Endothelial cell (in vitro differentiated cells): ENCODE measurements at places on chromosomes 13 and 19.

GRCh38 chr19:50204811-50205675 is 1.6 kb downstream of the MYH14 start:
- no peak for DNase-seq

DNA sequence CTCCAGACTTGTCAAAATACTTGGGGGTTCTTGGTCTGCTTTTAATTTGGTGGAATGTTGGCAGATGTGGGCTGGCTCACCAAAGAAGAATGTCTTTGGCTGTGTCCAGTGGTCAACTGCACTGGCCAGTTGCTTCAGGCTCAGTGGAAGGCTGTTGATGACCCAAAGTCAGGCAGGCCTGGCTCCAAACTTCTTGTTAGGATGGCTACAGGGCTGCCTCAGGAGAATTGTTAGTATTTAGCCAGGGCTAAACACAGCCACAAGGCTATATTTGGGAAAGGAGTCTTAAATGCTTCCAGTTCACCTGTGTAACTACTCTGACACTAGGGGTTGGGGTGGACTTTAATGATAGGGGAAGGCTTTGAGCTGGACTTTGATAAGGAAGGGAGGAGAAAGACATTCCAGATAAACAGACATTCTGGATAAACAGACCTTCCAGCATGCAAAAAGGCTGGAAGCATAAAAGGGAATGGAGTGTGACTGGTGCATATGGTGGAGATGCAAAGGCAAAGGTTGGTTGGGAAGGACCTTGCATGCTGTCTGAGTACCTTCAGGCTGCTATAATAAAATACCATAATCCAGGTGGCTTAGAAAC is 116.8 kb downstream of the FOXO1 start:
- DNase-seq = no peak

DNA sequence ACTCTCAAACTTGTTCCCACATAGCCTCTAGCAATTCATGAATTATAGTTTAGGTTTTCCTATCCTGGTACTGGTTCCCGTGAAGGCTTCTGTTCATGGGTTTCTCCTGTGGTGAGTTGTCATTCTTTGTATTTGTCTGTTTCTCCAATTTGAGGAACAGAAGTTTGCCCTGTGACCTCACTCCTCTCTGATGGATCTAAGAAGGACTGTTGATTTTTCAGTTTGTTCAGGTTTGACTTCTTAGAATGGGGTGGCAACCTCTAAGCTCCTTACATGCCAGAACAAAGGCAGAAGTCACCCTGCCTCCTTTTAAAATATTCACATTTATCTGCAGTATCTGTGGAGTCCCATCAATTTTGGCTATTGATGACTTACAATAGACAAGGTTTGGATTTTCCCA is 354.0 kb downstream of the SPRY2 start:
- no peak for DNase-seq

DNA sequence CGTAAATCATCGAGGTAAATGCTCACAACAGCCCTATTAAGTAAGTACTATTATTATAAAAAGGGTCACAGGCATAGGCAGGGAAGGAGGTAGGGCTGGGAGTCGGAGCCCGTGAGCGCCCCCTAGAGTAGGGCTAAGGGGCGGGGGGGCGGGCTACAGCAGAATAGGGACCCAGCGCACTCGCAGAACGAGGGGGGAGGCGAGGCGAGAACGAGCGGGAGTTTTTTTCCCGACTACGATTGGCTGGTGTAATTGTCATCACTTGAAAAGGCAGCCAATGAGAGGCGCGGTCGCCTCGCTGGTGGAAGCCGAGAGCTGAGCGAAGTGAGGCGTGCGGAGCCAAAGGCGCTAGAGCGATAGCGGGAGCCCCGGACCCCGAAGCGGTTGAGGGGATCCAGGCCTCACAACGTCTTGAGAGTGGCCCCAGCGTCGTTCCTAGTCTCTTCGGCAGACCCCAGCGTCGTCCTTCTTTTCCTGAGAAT is 24.2 kb downstream of the KEAP1 start:
- DNase-seq = peak; percentile 77

DNA sequence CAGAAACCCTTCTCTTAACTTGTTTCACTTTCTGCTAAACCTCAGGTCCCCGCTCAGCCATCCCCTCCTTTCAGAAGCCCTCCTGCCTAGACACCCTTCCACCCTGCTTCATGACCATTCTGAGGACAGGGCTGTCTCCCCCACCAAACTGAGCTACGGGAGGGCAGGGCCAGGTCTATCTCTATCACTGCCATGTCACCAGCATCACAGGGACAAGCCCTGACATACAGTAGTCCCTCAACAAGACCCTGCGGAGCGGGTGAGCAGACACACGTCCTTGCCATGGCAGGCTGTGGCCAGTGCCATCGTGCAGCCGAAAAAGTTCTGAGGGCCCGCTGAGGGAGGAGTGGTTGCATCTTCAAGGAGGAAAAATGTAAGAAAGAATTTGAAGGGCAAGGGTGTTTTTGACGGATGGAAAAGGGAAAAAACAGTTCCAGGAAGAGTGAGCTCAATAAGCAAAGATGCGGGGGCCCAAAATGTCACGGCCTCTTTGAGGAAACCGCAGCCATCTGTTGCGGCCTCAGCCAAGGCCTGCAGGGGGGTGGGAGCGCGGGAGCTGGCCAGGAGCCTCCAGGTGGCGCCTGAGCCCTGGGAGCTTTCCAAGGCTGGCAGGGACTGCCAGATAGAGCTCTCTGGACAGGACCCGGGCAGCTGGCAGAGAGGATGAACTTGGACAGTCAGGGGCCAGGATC is 8.1 kb downstream of the PTGIR start:
- DNase-seq = peak; percentile 73

DNA sequence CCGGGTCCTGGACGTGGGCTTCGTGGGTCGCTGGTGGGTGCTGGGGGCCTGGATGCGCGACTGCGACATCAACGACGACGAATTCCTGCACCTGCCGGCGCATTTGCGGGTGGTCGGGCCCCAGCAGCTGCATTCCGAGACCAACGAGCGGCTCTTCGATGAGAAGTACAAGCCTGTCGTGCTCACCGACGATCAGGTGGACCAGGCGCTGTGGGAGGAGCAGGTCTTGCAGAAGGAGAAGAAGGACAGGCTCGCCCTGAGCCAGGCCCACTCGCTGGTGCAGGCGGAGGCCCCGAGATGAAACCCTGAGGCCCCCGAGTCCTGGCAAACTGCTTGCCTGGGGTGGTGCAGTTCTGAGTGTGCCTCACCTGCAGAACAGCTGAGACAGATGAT is 787 bp downstream of the TIMM29 start:
- DNase-seq = no peak

DNA sequence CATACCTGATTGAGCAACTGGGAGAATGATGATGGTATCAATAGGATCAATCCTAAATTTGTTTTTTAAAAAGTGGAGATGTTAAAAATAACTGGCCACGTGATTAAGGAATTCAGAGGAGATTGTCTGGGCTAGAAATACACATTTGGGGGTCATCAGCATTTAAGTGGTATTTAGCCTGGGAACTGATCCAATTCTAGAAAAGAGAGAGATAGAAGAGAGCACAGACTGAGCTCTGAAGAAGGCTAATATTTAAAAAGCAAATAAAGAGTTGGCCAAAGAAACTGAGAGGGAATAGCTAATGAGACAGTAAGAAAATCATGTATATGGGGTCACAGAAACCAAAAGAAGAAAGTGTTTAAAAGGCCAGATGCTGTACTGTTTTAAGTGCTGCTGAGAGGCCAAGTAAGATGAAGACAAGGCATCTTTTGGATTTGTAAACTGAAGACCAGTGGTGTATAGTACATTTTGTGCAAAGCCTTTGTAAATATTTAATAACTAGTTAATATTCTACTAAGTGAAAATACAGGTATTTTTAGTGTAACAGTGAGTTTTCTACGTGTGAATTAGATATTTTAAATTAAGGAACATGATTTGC is 40.2 kb downstream of the UBL3 start:
- DNase-seq = no peak

- no peak for DNase-seq
Observed at GRCh38 chr19:14127929-14128509, 8.4 kb downstream of the ASF1B start.

- DNase-seq = no peak
Observed at GRCh38 chr13:91050970-91051369, 296.5 kb upstream of the MIR17HG start.

- no peak for DNase-seq
Observed at GRCh38 chr19:55455576-55456235, 5.7 kb downstream of the ISOC2 start.

- no peak for DNase-seq
Observed at GRCh38 chr13:99417201-99418102, 83.8 kb upstream of the TM9SF2 start.

- DNase-seq = no peak
Observed at GRCh38 chr13:33003458-33004019, 12.7 kb upstream of the KL start.

- DNase-seq = no peak
Observed at GRCh38 chr19:31723101-31723500, 373.9 kb upstream of the TSHZ3 start.

DNA sequence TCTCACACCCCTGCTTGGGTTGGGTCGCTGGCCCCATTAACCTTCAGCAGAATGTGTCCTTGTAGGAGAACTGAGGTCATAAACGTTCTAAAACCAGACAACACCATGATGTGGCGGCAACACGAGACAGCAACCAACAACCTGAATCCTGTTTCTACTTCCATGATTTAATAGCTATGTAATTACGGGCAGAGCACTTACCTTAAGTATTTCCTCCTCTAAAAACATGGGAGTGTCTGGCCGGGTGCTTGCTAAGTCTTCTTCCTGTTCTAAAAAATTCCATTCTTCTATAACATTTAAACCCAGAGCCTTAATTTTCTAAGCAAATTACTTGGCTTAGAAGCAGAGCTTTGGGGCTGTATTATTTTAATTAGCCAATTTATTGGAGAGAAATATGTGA is 33.5 kb upstream of the IRS2 start:
- DNase-seq = no peak

- no peak for DNase-seq
Observed at GRCh38 chr13:112003941-112004340, 63.0 kb upstream of the SOX1 start.

- DNase-seq = no peak
Observed at GRCh38 chr13:40619479-40619814, 47.0 kb downstream of the FOXO1 start.

- no peak for DNase-seq
Observed at GRCh38 chr13:99484473-99484872, 16.8 kb upstream of the TM9SF2 start.

DNA sequence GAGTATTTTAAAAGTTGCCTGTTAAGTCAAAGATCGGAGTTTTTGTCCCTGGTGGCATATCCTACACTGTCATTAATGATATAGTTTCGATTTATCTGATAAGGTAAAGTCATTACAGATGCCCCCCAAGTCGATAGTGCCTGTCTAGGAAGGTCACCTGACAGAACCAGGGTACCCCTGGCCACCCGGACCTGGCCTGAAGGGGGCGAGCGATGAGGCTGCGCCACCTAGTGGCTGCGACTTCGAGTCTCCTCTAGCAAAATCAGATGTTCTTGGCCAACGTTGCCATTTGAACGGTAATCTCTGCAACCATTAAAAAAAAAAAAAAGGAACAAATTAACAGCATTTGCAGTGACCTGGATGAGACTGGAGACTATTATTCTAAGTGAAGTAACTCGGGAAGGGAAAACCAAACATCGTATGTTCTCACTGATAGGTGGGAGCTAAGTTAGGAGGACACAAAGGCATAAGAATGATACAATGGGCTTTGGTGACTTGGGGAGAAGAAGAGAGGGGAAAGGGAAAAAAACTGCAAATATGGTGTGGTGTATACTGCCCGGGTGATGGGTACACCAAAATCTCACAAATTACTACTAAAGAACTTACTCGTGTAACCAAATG is 565.1 kb downstream of the LIG4 start:
- peak; percentile 79 for DNase-seq

DNA sequence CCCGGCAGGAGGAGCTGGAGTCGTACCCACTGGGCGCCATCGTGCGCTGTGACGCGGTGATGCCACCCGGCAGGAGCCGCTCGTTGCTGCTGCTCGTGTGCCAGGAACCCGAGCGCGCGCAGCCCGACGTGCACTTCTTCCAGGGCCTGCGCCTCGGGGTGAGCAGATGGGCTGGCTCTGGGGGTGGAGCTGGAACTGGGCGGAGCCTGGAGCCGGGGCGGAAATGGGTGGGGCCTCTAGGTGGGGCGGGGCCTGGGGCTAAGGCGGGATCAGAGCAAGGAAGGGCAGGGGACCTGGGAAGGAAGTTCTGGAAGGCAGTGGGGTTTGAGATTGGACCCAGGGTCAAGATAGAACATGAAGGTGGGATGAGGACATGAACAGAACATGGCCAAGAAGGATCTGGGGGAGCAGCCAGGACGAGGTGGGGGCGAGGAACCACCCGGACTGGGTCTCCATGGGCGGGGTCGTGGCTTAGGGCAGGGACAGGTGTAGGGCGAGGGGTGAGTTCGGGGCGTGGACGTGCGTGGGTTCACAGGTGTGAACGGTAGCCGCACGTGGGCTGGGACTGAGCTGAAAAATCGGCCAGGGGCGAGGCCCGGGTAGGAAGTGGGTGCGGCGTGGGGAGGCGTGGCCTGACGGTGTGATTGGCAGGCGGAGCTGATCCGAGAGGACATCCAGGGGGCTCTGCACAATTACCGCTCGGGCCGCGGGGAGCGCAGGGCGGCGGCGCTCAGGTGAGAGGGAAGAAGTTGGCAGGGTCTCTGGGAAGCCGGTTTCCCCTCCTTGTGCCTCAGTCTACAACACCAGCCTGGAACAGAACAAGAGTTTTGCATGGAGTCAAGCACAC is 4.7 kb downstream of the EPS8L1 start:
- no peak for DNase-seq

DNA sequence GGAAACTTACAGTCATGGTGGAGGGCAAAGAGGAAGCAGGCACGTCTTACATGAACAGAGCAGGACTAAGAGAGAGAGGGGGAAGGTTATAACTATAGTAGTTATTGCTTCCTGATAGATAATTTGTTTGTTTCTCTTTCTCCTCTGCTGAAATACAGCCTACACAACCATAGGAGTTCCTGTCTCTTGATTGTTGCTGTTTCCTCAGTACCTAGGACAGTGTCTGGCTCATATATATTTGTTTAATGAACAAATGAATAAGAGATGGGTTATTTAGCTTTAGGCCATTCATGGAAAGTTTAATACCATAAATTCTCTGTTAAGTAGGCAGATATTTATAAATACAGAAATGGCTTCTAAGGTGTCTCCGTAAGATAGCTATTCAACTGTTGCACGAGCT is 95.2 kb downstream of the PCCA start:
- no peak for DNase-seq

GRCh38 chr19:42172261-42172660 is 40.0 kb upstream of the POU2F2 start:
- DNase-seq = no peak

- no peak for DNase-seq
Observed at GRCh38 chr13:59356607-59357006, 807.1 kb downstream of the DIAPH3 start.

DNA sequence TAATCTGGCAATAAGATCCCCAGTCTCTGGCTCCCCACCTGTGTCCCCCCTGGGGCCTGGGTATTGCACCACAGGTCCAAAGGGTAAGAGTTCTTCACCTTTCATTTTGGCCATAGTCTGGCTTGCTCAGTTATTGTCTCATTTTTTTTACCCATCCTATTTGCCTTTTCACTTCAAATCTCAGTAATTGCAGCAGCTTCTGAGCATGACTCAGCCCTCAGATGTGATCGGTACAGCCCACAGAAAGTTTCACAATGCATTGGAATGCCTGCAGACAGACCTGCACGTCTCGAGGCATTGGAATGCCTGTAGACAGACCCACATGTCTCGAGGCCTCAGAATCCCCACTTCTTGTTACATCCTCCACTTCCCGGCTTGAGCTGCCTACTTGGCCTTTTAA is 173.6 kb downstream of the NUFIP1 start:
- DNase-seq = no peak

- DNase-seq = no peak
Observed at GRCh38 chr13:81396192-81396591, 1055.3 kb upstream of the SPRY2 start.
